ENCODE measurements at places on chromosomes 2 and 18. TPM values are rescaled to one million over a fixed set of nuclear protein-coding genes. Genes with fewer than 3 reads are reported as not detected.

Gene SH3RF3
- total RNA-seq: 13.5 TPM

Gene IL1RL2
- total RNA-seq: 0.09 TPM

Gene UGT1A5
- total RNA-seq: not detected

Gene TOGARAM2
- 0.19 TPM for total RNA-seq

Gene SGPP2
- 0.05 TPM for total RNA-seq

Gene RESP18
- not detected for total RNA-seq

Gene IMPA2
- total RNA-seq: 7.5 TPM

Gene ALPP
- total RNA-seq: not detected

Gene DCDC2C
- total RNA-seq: under 0.01 TPM
